ENCODE measurements at places on chromosomes 7 and 10.

- DNase-seq: no peak
Observed at GRCh38 chr7:124718032-124718766, 47.4 kb downstream of the GPR37 start.

- no peak for DNase-seq
Observed at GRCh38 chr10:126075009-126075408, 178.6 kb downstream of the FANK1 start.

DNA sequence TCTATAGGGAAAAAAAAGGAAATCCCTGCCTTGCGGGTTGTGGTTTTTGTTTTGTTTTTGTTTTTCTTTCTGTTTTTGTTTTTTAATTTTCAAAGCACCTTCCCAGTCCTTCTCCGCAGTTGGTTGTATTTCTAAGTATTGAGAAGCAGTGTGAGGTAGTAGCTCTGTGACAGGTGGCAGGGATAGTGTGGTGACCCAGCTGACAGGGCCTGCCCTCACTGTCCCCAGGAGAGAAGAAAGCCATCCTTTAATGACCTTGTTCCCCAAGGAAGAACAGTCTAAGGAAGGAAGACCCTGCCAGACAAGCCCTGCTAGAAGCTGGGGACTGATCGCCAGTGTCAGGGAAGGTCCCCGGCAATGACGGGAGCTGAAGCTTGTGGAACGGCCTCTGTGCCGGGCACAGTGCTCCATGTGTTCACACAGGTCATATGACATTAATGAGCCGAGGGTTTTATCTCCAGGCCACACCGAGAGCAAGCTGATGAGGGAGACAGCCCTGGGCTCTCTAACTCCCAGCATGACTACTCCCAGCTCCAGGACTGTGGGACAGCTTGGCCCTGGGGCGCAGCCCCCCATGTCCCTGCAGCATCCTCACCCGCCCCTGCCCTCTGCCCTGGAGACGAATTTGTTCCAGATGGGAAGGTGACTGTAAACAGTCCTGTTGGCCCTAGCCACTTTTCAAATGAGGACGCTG is 69.0 kb upstream of the LRRC18 start:
- DNase-seq: no peak

DNA sequence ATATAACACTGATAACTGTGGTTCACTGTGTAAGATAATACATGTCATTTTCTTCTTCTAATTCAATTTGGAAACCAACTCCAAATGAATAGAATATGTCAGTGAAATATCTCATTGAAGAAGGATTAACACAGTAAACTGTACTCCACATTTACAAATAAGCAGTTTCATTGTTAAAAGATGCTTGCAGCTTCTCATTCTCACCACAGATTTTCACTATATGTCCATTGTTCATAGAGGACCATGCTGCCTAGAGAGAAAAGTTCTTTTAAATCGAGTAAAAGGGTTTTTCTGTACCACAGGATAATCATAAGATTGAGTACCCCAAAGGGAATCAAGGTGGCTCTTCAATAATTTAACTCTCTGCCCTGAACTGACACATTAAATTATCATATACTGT is 165.5 kb downstream of the LRRN3 start:
- no peak for DNase-seq

- no peak for DNase-seq
Observed at GRCh38 chr7:16991551-16991950, 109.8 kb upstream of the AGR3 start.

GRCh38 chr7:106372126-106372525 is 87.3 kb upstream of the NAMPT start:
- no peak for DNase-seq

DNA sequence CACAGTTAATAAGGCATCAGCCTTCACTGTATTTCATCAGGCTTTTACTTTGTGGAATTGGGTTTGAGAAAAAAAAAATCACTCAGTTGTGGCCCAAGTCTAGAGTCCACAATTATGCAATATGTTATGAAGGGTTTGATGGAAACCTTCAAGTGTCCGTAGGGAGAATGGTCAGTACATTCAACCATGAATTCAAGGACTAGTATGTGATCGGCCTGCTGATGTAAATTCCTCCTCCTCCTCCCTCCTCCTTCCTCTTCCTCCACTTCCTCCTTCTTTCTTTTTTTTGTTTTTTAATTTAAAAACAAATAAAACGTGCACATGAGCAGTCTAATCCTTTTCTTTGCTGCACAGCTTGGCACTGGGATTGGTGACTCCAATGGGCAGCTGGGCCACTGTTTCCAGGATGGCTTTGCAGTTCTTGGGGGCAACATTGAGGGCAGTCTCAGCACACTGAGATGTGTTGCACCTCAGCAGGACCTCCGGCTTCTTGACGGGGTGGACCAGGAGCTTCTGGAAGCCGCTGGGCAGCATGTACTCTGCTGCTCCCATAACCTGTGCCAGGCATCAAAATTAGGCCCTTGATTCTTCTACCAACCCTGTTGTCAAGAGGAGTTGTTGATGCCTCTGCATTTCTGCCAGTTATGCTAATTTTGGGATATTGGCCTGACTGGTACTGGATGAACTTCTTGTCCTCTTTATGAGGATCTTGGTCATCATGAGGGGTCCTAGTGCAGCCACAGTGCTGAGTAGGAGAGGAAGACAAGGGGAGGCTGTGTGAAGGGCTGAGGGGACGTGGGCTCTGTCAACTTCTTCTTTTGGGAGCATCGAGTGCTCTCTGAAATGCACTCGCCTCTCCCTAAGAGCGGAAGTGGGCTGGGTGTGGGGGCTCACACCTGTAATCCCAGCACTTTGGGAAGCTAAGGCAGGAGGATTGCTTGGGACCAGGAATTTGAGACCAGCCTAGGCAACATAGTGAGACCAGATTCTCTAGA is 9.3 kb upstream of the IL2RA start:
- no peak for DNase-seq

GRCh38 chr10:27355918-27356573 is 115.4 kb upstream of the ACBD5 start:
- no peak for DNase-seq

GRCh38 chr10:60937784-60938654 is 6.0 kb downstream of the RHOBTB1 start:
- no peak for DNase-seq

- no peak for DNase-seq
Observed at GRCh38 chr10:121165276-121165675, 314.1 kb downstream of the WDR11 start.

- no peak for DNase-seq
Observed at GRCh38 chr10:119323085-119324016, 116.0 kb downstream of the GRK5 start.

GRCh38 chr10:87518937-87519336 is 14.2 kb downstream of the MINPP1 start:
- no peak for DNase-seq

DNA sequence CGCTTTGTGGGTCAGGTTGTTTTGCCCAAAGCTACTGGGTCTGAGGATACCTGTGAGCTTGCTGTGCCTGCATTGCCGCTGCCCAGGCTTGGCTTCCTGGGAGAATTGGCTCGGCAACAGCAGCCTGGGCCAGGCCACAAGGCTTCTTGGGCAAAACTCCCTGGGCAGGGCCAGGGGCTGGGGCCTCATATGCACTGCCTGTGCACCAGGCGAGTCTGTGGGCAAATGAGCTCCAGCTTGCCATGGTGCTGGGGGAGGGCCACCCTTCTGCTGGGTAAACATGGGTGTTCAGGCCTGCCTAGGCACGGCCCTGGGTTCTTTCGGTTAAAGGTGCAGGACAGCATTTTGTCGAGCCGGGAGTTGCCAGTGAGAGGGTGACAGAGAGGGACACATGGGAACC is 19.4 kb downstream of the ZMIZ1 start:
- DNase-seq: no peak

DNA sequence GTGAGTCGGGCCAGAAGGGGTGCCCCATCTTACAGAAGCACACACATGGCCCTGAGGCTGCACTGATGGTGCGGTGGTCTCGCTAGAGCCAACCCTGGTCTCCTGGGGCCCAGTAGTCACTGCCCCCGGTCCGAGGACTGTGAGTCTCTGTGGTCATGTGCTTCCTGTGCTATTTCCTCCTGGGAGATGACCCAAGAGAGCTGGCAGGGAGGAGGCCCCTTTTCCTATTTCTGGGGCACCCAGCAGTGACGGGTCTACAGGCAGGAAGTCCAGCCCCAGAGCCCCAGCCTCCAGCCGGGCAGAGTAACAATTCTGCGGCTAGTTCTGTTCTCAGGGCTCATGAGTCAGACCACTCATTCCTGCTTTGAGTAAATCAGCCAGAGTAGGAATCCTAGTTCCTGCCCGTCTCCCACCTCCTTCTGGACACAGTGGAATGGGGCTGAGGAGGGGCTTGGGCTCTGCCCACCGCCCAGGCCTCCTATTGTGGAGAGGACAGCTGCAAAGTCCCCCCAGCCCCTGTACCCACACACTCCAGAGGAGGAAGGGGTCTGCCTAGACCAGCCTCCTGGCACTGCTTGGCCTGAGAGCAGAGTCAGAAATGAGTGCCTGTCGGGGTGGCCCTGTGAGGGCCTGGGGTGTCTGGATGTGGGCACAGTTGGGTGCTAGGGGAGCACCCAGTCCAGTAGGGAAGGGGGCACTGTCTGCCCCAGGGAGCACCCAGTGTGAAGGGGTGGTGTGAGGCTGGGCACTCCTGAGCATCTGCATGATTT is 80.5 kb upstream of the PPIF start:
- DNase-seq: no peak

DNA sequence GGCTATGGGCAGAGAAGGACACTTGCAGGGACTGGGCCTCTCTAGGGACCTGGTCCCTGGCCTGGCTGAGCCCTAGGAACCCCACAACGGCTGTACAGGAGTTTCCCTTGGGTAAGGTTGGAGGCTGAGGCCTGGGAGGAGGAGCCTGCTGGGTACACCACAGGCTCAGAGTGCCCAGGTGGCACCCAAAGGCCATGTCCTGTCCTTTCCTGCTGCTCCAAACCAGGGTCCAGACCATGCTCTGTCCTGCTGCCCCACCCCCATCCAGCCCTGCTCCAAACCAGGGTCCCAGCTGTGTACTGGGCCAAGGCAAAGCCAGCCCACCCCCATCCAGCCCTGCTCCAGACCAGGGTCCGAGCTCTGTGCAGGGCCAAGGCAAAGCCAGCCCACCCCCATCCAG is 35.3 kb upstream of the ZNF488 start:
- DNase-seq: peak; percentile 37

DNA sequence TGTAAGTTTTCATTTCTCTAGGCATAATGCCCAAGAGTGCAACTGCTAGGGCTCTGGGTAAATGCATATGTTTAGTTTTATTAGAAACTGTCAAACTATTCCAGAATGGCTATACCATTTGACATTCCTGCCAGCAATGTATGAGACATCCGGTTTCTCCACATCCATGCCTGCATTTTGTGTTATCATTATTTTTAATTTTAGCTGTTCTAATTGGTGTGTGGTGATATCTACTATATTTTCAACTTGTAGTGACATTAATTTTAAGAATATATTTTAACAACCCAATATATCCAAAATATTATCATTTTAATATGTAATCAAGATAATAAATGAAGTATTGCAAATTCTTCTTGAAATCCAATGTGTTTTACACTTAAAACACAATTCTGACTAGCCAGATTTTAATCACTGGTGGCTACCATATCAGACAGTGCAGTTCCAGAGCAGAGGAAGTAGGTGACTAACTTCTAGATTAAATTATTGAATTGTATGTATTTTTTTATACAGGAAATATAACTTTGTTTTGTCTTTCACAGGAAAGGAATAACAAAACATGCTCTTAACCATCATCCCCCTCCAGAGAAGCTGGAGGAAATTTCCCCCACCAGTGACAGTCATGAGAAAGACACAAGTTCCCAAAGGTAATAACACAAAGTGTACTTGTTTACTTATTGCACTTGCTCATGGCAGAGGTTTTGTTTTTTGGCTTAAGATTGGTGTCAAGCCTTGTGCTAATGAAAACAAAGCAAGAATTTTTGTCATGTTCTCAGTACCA is 6.4 kb downstream of the FAM149B1 start:
- DNase-seq: no peak

GRCh38 chr10:133403359-133403758 is 9.4 kb downstream of the MTG1 start:
- DNase-seq: peak; percentile 24

DNA sequence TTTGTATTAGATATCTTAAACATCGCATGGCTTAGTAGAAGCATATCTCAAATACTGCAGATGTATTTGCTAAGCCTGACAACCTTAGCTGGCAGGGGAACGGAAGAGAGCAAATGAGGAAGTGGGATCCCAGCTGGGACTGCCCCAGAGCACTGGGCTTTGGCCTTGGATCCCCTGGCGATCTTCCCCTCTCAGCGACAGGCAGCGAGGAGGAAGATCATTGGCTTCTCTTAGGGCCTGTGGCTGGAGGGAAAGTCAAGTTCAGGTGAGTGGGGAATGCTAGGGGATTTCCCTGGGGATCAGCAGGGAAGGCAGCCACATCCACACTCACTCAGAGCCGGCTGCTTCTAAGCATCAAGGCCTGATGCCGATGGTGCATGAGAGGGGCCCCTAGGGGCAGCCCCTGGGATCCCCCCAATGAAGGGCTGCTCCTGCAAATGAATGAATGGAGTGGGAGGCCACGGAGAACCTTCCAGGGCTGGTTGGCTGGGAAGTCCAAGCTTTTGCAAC is 42.0 kb downstream of the LYZL2 start:
- DNase-seq: no peak

- DNase-seq: no peak
Observed at GRCh38 chr7:153090209-153090608, 330.7 kb downstream of the ACTR3B start.

DNA sequence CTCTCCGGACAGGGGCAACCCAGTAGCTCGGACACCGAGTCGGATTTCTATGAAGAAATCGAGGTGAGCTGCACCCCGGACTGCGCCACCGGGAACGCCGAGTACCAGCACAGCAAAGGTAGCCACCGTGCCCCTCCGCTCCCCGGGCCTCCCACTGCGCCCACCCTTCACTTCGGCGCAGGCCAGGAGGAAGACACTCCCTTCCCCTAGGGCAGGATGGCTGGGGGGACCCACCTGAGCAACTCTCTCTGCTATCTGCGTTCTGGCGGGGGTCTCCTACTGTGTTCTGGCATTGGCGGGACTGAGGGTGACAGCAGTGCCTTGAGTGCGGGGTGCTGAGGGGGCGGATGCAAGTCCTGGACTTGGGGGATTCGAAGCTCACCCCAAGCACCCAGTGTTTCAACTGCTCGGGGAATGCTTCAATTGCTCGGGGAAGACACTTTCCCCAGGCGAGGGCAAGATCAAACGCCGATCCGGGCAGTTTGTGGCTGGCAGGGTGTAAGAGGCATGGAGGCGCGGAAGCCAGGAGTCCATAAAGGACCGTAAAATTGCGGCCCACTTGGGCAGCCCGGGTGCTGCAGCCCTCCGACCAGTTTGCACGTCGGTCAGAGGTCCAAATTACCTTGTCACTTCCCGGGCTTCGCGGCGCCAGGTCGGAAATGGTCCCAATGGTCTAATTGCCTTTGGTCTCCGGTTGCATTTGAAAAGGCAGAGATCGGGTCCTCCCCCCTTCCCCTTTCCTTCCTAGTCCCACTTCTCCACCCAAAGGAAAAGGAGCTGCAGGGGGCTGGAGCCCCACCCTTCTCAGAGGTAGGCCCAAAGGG is 950 bp downstream of the EVX1 start:
- DNase-seq: no peak

GRCh38 chr7:115864082-115864481 is 166.5 kb downstream of the TFEC start:
- no peak for DNase-seq

All from activated effector memory CD4-positive, alpha-beta T cell treated with anti-CD3 and anti-CD28 coated beads, Interleukin-2, amount 50 U/mL, for 16 hours (primary cell).